ENCODE measurements at places on chromosomes 6 and 20.

GRCh38 chr6:28988536-28989311 is 16.4 kb downstream of the ZNF311 start:
- peak; percentile 55 for DNase-seq

GRCh38 chr20:48705240-48706115 is 122.3 kb downstream of the PREX1 start:
- no peak for DNase-seq

- DNase-seq = no peak
Measured at GRCh38 chr20:3074812-3075211, 3.4 kb downstream of the OXT start.

DNA sequence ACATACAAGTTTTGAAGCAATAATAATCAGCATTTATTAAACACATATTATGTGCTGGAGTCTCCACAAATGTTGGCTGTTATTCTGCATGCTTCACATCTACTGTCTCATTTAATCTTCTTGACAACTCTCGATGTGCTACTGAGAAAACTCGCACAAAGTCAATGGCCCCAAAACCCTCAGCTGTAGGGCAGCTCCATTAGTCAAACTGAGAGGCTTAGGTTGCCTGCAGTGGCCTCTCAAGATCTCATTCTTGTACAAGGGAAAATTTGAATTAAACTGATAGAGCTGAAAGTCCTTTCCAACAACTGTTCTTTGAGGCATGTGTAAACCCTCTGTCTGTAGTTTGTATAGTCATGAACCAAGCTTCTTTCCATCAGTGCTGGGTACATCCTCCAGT is 49.8 kb downstream of the MBOAT1 start:
- DNase-seq = no peak

- no peak for DNase-seq
Measured at GRCh38 chr6:2947445-2947844, 23.9 kb downstream of the SERPINB6 start.

GRCh38 chr6:137550535-137550934 is 56.3 kb upstream of the OLIG3 start:
- no peak for DNase-seq

- peak; percentile 22 for DNase-seq
Measured at GRCh38 chr20:53839423-53840176, 230.8 kb downstream of the BCAS1 start.

DNA sequence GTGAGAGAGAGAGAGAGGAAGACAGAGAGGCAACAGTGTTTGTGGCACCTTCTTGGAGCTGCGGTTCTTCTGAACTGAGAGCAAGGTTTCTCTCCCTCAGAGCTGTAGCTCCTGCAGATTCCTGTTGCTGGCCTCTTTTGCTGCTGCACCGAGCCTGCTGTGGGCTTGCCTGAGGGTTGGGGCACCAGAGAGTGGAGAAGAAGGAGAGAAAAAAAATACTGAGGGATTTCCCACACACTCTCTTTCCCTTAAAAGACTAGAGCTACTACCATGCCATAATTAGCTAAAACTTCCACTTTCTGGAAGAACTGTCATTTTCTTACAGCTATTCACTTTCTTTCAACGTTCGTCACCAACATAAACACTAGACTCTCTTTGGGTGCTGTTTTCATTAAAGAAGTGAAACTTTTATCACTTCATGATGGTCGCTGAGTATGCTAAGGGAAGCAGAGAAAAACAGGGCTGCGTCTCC is 18.2 kb upstream of the ECI2 start:
- DNase-seq = no peak

DNA sequence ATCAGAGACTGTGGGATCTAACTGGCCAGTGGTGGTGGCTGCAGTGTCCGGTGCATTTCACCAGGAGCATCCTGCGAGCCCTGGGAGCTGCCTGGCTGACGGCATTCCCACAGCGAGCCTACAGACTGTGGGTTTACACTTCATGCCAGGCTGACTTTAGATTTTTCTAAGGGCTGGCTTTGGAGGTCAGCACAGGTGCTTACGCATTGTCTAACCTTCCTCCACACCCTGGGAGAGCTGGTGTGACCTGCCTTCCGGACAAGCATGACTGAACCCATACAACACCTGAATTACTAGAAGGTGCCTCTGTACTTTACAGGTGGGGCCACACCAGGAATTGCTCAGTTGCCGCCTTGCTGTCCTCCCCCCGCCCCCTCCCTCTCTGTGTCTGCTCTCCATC is 96.2 kb downstream of the RREB1 start:
- DNase-seq = no peak

DNA sequence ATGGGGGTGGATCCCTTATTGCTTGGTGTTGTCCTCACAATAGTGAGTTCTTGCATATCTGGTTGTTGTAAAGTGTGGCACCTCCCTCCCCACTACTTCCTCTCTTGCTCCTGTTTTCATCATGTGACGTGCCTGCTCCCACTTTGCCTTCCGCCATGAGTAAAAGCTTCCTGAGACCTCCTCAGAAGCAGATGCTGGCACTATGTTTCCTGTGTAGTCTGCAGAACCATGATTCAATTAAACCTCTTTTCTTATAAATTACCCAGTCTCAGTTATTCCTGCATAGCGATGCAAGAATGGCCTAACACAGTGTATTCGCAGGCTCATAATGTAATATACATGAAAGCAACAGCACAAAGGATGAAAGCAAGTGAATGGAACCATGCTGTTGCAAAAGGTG is 28.4 kb upstream of the ANKRD60 start:
- no peak for DNase-seq

DNA sequence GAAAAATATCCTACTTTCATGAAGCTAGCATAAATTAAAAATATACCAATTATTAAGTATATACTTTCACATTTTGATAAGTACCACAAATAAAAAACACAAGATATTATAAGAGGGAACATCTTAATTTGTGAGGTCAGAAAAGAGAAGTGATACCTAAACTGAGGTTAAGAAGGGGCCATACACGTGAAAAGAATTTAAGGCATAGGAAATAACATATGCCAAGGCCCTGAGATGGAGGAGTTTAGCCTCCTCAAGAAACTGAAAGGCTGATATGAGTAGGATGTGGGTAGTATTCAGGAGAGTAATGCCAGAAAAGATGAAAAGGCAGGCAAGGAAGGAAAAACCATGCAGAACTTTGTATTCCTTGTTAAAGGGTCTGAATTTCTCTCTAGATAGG is 116.6 kb upstream of the HTR1E start:
- DNase-seq = no peak

- no peak for DNase-seq
Measured at GRCh38 chr6:170202416-170203135, 88.3 kb downstream of the DLL1 start.

All from effector CD4-positive, alpha-beta T cell (primary cell).